ENCODE measurements at places on chromosomes 6 and 20.

DNA sequence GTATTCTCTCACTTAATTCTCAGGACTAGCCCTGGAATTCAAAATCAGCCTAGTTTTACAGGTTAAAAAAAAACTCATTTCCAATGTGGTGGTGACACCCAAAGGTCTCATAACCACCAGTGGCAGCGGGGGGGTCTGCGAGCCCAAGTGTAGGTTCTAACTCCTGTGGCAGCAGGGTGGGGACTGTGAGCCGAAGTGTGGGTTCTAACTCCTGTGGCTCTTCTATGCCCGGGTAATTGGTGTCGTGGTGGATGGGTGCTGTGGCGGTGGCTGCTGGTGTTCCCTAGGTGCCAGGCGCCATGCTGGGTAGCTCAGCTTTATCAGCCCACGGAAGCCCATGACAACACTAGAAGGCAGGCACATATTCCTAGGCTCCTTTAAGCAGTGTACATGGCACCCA is 4.9 kb upstream of the ANKRD60 start:
- no peak for DNase-seq

DNA sequence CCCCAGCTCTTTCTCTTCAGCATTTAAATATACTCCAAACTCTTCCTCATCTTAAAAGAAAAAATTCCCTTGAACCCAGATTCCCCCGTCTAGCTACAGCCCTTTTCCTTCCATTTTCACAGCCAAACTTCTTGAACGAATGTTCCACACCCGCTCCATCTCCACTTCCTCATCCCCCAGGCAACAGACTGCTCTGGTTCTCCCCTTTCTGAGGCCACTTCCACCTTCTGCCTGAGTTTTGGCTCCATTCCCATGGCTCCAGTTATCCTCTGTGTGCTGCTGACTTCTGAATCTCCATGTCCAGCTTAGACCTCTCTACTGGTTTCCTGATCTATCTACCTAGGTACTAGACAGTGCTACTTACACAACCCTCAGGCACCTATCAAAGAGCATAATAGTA is 106.4 kb downstream of the RALGAPA2 start:
- DNase-seq: no peak

DNA sequence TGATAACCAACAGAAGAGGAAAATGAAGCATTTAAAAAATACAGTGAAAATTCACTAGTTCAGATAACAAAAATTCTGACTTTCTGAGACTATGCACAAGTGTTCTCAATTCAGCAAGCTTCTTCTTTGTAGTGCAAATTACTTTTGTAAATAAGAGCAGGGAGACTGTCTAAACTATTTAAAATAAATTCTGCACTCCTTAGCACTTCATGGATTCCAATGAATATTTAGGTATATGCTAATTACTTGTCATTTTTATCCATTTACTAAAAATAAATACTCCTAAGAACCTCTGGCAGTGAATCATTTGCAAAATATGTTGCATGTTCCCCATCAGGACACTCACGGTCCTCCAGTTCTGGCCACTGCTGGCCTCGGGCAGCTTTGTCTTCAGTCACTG is 139.8 kb downstream of the F13A1 start:
- DNase-seq: no peak

DNA sequence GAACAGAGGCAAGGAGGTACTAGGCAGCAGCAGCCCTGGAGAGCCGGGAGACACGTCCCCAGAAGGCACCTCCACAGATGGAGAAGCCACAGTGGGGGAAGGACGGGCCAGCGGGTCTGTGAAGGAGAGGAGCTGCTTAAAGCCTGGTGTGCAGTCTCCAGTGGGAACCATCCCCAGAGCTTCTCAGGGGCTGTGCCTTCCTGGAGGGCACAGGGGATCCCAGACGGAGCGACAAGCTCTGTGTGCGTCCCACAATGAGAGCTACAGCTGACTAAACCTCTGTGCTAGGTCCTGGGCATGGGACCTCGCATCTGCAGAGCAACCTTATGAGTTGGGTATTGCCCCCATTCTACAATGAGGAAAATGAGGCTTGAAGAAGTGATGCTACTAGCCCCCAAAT is 50.7 kb downstream of the EZR start:
- DNase-seq: no peak

- no peak for DNase-seq
Measured at GRCh38 chr6:44622956-44623355, 235.4 kb downstream of the CDC5L start.

GRCh38 chr6:83151114-83151513 is 42.0 kb downstream of the PGM3 start:
- DNase-seq: no peak

DNA sequence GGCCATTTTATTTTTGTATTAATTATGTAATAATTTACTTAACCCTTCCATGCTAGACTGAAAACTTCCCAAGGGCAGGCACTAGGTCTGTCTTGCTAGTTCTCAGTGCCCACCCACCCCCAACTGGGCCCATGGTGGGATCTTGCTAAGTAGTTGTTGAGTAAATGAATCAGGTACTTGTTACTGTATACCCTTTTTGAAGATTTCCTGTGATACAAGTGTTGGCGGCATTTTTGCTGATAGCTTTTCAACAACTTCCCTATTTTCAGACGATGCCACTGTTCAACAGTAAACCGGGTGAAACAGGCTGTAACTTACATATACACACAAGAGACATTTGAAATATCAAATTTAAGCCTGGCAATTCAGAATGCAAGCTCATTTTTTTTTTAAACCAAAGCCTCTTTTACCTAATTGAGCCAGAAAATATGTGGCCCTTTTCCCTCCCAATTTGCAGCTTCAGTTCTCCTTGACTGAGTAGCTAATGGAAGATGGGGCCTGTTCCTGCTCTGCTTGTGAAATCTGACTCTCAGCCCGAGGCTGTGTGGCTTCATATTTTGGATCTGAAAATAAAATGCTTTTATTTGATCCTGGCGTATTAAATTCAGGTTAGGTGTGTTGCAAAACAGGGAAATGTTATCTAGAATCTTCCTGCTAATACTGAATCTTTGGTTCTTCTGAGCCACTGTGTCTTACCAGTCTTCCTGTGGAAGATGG is 288.3 kb downstream of the NRN1 start:
- DNase-seq: no peak

DNA sequence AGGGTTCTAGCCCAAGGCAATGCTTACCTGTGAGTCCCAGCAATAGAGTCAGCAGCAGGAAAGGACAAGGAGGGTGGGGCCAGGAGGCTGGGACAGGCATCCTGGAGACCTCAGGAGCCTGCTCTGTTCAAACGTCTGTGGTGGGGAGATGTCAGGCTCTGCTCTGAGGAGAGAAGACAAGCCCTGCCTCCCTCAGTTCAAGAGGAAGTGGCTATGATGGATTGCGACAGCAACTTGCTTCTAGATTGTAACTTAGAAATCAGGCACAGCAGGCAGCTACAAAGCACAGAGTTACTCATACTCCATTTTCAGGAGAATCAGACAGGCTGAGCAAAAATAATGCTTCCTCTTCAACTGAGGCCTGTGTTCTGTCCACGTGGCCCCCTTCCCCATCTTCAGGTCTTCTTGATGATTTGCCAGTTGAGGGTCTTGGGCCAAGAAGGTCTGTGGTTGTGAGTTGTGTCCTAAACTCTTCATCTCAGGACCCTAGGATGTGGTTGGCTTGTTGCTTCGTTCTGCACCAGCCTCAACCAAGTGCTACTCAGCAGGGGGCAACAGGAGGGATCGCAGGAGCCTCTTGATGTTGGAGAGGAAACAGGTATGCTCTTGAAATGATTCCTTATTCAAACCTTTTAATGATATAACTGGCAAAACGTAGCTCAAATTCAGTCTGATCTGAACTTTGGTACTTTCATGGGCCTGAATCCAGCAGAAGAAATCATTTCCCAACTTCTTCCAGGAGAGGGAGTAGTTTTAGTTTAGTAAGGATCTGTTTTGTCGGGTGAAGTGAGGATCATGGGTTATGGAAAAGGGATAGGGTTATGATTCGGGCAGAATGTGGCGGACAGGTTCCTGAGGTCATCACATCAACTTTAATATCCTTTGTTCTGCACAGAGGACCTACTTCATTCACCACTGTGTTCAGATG is 31.0 kb downstream of the SIRPB1 start:
- DNase-seq: no peak

GRCh38 chr6:145904868-145905267 is 59.3 kb downstream of the SHPRH start:
- no peak for DNase-seq

DNA sequence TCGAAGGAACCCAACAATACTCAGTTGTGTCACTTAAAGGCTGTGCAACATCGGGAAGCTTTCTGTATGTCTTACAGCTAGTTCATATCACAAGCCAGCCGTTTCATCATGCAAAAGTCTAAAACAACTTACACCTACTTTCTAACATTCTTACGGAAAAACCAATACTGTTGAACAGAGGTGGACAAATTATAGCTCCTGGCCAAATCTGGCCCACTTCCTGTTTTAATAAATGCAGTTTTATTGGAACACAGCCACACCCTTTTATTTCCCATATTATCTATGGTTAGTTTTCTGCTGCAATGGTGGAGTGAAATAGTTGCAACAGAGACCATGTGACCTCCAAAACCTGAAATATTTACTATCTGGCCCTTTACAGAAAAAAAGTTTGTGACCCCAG is 46.6 kb downstream of the MYB start:
- DNase-seq: no peak

DNA sequence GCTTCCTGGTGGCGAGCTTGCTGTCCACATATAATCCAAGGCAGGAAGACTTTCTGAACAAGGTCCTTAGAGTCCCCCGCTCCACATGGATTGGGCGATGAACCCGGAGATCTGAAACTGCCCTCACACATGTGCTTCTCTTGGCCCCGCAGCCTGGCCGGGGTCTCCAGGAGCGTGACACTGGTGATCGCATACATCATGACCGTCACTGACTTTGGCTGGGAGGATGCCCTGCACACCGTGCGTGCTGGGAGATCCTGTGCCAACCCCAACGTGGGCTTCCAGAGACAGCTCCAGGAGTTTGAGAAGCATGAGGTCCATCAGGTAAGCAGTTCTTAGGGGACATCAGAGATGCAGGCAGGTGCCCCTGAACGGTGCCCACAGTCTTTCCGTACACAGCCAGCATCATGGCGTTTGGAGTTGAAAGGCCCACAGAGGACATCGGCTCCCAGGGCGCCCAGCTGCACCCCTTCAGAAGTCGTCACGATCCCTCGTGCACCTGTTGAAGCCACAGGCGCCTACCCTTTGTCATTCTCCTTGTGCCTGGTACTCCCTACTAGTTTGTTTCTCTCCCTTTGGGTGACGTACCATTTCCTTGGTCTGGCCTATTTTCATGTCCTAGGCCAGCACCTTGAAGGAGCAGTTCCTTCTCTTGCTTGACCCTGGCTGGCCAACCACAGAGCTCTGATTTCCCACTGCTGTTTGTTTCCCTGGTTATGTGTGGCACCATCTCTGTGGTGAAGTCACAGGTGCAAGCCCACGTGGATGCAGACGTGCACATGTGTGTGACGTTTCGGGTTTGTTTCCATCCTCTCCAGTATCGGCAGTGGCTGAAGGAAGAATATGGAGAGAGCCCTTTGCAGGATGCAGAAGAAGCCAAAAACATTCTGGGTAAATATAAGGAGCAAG is 43.3 kb upstream of the IRF4 start:
- DNase-seq: no peak

GRCh38 chr6:43668151-43669028 is 19.2 kb downstream of the MRPS18A start:
- DNase-seq: peak; percentile 35

GRCh38 chr6:28001751-28002150 is 44.7 kb downstream of the OR2B6 start:
- no peak for DNase-seq

DNA sequence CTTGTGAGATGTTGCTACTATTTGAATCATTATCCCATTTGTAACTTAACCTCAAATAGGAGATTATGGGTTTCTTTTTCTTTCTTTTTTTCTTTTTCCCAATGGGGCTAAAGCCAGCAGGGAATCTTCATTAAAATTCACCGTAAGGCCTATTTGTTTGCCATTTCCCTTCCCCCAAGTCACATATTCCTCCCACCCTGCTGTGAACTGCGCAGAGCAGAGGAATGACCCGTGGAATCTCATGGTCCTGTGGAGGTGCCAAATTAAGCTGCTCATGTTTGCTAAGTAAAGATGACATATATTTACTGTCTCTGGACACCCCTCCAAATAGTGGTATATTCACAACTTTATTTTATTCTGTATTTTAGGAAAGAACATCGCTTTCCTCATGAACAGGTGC is 699.3 kb downstream of the RNF144B start:
- no peak for DNase-seq

DNA sequence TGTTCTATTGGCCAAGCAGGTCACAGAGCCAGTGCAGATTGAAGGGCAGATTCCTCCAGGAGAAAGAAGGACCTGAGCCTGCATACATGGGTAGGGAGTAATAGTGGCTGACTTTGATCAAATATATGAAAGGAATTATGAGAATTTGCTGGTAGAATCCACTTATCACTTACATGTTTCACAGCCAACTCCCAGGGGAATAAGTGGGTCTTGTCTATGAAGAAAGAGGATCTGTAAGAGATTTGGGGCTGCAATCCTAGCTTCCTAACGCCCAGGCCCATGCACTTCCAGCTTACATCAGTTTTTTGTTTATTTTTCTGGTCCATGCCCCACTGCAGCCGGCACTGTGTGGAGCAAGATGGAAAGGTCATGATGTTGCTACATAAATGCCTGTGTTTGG is 107.9 kb upstream of the SYNDIG1 start:
- DNase-seq: no peak

DNA sequence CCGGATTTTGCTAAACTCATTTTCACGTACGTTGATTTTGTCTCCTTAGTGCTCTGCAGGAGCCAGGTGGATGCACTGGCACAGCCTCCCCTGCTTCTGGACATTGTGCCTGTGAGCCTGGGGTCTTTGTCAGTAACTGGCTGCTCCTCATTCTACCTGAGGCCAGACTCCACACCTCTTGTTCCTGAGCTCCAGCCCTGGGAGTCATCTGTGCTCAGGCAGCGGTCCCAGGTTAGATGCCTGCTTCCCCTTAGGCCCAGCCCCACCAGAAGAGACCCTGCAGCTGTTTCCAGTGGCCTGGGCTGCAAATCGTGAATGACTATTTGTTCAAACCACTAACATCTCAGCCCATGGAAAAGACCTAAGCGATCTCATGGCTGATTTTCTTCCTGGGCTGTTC is 129.1 kb downstream of the ERMARD start:
- DNase-seq: no peak

GRCh38 chr6:141968632-141969031 is 164.1 kb upstream of the GJE1 start:
- no peak for DNase-seq

GRCh38 chr6:85672050-85672449 is 29.4 kb upstream of the SYNCRIP start:
- DNase-seq: no peak
